ENCODE measurements at places on chromosomes 7 and 10. TPM values are rescaled to one million over a fixed set of nuclear protein-coding genes. Genes with fewer than 3 reads are reported as not detected.

Gene POLR2J3
- total RNA-seq, result 18.1 TPM

Gene FBXO24
- 0.47 TPM for total RNA-seq

Gene EEPD1
- total RNA-seq, result 13.0 TPM

Gene AMPH
- total RNA-seq, result 3.0 TPM

Gene SPDYE6
- total RNA-seq, result not detected

Gene INA
- total RNA-seq, result 0.47 TPM

Gene TMEM229A
- total RNA-seq, result not detected

Gene NFE2L3
- total RNA-seq, result 0.63 TPM

Gene TAS2R3
- 1.3 TPM for total RNA-seq

Gene CPEB3
- total RNA-seq, result 0.43 TPM

Gene C10orf67
- total RNA-seq, result not detected

Gene UPK3BL2
- total RNA-seq, result 2.5 TPM

Gene OR2A5
- not detected for total RNA-seq

Gene CH25H
- total RNA-seq, result 0.26 TPM

Gene CCDC3
- 0.16 TPM for total RNA-seq

Gene EGR2
- total RNA-seq, result not detected

Gene SYT15
- under 0.01 TPM for total RNA-seq

Gene HGF
- 59.0 TPM for total RNA-seq

Gene TMEM254
- 9.9 TPM for total RNA-seq

Gene C7orf33
- total RNA-seq, result not detected

Gene EXOC6
- 10.1 TPM for total RNA-seq

All from bronchial smooth muscle cell (primary cell).